ENCODE measurements at places on chromosomes 7 and 10.

- no peak for DNase-seq
These were observed 19.9 kb downstream of the TCAF1 start for GRCh38 chr7:143882020-143882603.

DNA sequence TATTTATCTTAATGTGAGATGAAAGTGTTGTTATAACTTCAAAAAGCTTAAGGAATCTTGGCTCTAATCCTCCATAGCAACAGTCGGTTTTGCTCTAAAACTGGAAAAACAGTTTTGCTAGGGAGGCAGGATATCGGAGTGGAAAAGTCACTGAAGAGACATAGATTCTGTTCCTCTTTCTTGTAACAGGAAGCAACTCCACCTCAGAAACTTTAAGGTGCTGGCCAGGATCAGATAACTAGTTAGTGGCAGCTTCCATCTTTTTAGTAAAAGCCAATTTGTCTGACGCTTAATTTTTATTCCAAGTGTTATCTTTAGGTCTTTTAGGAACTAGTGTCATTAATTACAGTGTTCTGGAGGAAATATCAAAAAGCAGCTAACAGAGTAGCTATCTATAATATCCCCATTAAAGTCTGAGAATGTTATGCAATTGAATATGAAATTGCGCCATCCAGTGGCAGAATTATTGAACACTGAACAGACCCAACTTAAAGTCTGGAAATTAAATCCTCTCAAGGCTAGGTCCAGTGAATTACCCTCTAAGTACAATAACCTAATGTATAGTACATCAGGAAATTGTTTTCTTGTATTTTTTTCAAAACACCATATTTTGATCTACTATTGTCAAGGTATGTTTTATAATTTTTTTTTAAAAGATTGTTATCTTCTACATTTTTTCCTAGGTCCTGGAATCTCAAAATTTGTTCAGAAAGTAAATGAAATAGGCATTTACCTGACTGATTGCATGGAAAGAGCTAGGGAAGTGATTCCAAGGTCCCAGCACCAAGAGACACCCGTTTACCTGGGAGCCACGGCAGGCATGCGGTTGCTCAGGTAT lies 65.9 kb upstream of the CC2D2B start:
- no peak for DNase-seq

GRCh38 chr7:46175221-46175620 lies 254.1 kb upstream of the IGFBP3 start:
- DNase-seq, result no peak

GRCh38 chr10:98414932-98415730 lies at the start of gene PYROXD2:
Gene PYROXD2 (minus strand): TSS chr10:98415182. CDS start chr10:98415135, 47 bp downstream.
- no peak for DNase-seq

GRCh38 chr10:98357194-98357822 lies 57.7 kb downstream of the PYROXD2 start:
- no peak for DNase-seq

GRCh38 chr7:100102950-100103840 lies 1.8 kb downstream of the AP4M1 start:
- no peak for DNase-seq

GRCh38 chr7:2108071-2108455 lies 124.7 kb downstream of the MAD1L1 start:
- no peak for DNase-seq

DNA sequence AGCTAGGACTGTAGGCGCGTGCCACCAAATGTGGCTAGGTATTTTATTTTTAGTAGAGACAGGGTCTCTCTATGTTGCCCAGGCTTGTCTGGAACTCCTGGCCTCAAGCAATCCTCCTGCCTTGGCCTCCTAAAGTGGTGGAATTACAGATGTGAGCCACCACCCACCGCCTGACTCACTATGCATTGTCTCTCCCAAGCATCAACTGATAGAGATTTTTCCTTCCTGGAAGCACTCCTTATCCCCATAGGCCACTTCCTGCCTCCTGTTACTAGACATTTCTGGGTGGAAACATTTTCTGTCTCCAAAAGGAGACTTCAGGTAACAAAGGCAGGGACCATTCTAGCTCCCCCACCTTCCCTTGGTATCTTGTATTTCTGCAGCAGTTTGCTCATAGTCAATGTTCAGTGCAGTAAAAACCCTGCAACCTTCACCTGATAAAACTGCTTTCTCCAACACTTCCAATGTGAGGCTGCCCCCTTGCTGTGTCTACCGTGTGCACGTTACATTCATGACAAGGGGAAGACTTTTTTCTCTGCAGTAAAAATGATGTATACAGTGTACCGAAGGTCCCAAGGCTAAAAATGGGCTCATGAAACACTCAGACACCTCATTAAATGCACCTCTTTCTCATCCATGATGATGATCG lies 84.9 kb downstream of the NHLRC2 start:
- no peak for DNase-seq

DNA sequence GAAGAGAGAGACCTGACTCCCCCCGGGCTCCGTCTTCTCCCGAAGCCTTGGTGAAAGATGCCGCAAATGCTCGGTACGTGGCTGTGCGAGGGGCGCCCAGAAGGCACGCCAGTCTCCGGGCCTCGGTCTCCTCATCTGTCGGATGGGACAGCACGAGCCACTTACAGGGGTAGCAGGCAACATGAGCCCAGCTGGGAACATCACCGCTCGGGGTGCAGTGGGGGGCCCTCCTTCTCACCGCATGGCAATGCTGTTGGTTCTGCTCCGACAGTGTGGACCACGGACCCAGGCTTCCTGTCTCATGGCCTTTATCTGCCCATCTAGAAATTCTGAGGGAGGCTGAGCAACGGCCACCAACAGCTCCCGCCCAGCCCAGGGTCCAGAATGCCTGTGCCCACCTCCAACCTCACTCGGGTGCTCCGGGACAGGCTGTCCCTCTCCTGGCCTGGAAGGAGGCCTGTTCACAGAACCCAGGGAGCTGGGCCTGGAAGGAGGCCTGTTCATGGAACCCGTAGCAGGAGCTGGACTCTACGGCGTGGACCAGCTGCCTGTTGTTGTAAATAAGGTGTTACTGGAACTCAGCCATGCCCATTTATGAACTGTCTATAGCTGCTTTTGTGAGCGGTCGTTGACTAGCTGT lies 15.8 kb downstream of the ADAP1 start:
- DNase-seq, result no peak

- DNase-seq, result peak; percentile 48
These were observed 83.9 kb upstream of the PDLIM1 start for GRCh38 chr10:95374597-95375209.

DNA sequence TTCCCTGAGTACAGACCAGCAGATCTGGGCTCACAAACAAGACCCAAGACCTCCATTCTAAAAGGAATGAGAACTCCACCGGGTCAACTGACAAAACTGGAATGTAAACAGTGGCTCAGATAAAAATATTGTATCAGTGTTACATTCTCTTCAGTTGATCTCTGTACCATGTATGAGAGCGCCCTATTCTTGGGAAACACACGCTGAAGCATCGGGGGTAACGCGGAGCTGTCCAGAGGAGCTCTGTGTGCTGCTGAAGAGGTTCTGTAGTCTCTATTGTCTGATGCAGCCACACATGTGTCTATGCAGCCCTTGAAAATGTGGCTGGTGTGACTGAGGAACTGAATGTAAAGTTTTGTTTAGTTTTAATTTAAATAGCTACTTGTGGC lies 39.7 kb downstream of the HIPK2 start:
- no peak for DNase-seq

- no peak for DNase-seq
These were observed 402.5 kb downstream of the RPS24 start for GRCh38 chr10:78436222-78436573.

DNA sequence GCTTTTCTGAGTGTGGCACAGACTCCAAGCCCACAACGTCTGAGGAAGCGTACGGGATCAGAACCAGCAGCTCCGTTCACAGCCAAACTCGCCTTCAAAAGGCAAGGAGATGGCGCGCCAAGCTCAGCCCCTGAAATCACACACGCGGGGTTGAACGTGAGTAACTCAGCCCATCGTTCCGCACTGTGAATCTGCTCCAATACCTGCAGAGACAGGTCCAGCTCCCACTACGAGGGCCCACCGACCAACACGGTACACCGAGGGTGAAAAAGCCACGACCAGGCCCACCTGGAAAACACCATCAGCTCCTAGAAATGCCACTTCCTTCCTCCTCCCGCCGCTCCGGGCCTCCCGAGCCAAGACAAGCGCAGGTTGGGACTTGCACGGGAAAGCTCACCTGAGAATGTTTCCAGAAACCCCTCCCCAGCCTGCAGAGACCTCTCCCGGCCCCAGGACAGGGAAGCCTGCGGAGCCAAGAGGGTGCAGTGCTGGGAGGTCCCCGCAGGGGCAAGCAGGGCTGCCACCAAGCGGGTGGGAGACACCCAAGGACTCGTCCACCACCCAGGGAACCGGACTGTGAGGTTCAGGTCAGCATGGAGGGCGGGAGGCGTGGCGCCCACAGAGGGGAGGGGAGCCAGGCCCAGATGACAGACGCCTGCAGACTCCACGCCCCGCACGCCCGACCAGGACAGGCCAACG lies 93.9 kb upstream of the PDGFA start:
- no peak for DNase-seq

DNA sequence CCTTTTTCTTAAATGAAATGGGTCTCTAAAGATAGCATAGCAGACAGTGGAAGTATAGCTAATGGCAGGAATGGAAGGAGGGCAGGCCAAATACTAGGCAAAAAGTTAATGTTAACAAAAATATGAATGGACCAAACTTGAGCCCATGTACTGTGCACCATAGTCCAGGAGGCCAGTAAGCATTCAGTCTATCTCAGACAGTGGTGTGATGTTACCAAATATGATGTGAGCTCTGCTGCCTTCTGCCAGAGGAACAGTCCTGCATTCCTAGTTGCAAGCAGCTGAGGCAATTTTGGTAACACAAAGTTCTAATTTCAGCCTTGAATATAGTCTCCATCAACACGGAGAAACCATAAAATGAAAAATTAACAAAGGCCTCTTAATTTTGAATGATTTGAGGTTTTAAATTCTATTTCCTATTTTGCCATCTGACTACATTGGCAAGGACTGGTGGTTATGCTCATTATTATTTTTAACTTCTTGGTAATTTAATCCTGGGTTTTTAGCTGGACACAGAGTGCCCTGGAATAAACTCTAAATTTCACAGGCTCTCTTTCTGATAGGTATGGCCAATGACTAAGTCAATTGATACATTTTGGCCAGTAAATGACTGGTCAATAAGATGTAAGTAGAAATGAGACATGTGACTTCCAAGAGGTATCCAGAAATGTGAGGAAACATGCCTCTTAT lies 317.0 kb upstream of the MYO3A start:
- DNase-seq, result no peak

DNA sequence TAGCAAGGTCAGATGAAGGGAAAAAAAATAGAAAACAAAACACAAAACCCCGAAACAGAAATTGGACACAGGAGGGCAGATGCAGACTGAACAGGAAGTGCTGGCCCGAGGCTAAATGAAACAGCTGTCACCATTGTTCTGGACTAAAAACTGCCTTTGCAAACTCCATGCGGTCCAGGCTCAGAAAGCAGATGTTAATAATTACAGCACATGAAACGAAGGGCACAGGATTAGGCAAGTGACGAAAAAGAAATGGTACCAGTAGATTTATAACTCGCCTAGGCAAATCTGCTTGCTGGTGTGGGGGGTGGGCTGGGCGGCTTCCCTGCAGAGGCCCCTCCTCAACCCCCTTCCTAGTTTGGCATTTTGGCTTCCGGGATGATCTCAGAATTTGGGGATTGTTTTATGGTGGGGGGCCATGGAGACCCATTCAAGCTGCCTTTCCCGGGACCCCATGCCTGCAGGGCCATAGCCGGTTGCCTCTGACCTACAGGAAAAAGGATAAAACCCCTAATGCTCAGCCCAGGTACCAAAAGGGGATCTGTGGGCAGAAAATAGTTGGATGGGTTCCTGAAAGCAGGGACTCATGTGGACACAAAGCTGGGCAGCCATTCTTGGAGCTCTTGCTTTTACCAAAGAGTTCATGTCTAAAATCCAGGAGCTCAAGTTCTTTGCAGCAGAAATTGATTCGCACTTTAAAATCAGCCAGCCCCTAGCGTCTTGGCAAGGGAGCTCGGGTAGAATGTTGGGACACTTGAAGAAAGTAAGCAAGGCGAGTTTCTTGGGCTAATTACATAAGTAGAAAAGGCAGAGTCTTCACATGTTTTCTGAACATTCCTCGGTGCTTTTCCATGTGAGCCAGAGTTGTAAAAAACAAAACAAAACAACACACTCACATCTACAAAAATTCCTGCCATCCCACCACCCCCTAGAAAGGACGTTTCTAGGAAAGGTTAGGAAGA lies 39.0 kb upstream of the EMX2 start:
- no peak for DNase-seq

DNA sequence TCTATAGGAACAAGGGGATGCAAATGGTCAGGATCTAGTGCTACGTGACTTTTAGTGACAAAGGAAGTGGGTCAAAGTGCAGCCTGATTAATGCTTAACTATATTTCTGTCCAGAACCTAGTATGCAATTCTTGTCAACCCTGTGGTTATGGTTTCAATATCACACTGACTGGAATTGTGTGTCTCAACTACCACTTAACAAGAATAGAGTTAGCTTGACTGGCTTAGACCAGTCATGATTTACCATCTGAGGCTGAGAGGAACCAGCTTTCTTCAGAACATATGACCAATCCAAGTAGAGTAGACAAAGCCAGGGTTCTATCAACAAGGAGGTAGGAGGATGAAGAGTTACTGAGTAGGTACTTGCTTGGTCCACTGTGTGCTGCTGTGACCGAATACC lies 54.4 kb downstream of the MYPN start:
- DNase-seq, result no peak

- no peak for DNase-seq
These were observed 170.9 kb downstream of the CDK14 start for GRCh38 chr7:90766814-90767564.

- no peak for DNase-seq
These were observed 316.9 kb upstream of the LRRN3 start for GRCh38 chr7:110774071-110774470.

- no peak for DNase-seq
These were observed 7.8 kb upstream of the SRRM3 start for GRCh38 chr7:76193883-76194282.

GRCh38 chr7:109873296-109873695 lies 1217.6 kb upstream of the LRRN3 start:
- DNase-seq, result no peak

- no peak for DNase-seq
These were observed 843 bp downstream of the CFAP70 start for GRCh38 chr10:73357821-73358220.

DNA sequence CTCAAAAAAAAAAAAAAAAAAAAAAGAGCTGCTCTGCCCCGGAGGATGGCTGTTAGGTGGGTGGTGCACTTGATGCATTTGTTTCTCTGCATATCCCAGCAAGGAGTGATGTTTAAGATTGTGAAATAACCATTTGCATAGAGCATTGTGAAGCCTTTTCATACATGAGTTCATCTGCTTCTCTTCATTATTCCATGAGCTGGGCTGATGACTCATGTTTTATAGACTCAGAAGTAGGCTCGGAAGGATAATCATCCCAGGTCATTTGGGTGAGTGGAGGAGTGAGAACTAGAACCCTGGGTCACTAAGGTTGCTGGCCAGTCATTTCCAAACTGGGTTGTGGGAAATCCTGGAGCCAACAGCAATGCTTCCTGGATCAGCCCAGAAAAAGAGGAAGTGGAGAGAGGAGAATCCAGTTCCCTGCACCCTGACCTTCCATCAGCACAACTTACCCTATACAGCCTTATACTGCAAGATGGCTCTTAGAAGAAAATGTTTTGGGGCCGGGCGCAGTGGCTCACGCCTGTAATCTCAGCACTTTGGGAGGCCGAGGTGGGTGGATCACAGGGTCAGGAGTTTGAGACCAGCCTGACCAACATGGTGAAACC lies 45.3 kb downstream of the TACC2 start:
- no peak for DNase-seq
